Hematopoietic multipotent progenitor cell (in vitro differentiated cells): ENCODE measurements at places on chromosomes 4 and X.

GRCh38 chr4:31667686-31668085 lies 947.5 kb downstream of the PCDH7 start:
- DNase-seq: no peak

DNA sequence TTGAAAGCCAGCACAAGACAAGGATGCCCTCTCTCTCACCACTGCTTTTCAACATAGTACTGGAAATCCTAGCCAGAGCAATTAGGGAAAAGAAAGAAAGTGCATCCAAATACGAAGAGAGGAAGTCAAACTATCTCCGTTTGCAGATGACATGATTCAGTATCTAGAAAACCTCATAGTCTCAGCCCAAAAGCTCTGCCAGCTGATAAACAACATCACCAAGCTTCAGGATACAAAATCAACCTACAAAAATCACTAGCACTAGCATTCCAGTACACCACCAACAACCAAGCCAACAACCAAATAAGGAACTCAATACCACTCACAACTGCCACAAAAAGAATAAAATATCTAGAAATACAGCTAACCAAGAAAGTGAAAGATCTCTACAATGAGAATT lies 38.6 kb downstream of the COX7B2 start:
- no peak for DNase-seq

GRCh38 chrX:119753001-119753400 lies 5.4 kb upstream of the SOWAHD start:
- DNase-seq: no peak

DNA sequence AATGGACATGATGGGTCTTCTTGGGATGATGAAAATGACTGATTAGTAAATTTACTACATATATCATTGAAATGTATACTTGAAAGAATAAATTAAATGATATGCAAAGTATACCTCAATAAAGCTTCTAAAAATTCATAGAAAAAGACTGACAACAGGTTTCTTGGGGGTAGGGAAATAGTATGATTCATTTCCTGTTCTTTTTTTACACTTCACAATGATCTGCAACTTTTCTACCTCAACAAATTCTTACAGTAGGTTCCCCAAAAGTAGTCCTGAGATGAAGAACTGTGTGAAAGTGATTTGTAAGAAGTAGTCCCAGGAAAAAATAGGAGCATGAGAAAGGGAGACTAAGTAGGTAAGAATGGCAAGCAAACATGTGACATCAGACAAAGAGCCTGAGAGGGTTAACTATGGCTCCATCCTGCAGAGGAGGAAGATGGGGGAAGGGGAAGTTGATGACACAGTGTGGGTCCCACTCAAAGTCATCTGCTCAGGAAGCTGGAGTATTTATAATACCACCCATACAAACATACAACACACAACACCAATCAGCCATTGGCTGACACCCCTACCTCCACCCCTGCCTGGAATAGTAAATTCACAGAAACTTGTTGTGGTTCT lies 73.9 kb downstream of the ARHGAP6 start:
- no peak for DNase-seq

DNA sequence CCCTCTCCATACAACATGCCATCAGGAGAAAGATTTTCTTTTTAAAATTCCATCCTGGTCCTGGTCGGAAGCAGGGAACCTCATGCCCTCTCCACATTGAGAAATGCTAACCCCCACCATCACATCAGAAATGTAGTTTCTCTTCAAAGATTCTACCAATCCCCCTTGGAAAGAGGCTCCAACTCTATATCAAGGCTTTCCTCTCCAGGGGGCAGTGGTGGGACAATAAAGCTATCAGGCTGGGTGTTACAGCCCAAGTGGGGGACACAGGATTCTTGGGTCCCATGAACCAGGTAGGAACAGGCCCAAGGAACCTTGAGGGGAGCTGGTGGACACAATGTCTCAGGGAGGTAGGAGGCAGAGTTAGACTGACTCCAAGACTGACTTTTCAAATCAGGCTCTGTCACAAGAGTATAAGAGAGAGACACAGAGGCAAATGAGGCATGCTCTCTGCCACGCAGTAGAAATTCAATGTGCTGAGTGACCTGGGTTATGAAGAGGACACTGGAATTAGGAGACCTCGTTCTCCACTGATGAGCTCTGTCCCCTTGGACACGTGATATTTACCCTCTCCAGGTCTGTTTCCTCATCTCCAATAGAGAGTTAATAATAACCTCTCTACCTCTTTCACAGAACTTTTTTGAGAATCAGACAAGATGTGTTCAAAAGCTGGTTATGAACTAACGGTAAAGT lies 4.5 kb downstream of the GJB1 start:
- DNase-seq: peak; percentile 36

DNA sequence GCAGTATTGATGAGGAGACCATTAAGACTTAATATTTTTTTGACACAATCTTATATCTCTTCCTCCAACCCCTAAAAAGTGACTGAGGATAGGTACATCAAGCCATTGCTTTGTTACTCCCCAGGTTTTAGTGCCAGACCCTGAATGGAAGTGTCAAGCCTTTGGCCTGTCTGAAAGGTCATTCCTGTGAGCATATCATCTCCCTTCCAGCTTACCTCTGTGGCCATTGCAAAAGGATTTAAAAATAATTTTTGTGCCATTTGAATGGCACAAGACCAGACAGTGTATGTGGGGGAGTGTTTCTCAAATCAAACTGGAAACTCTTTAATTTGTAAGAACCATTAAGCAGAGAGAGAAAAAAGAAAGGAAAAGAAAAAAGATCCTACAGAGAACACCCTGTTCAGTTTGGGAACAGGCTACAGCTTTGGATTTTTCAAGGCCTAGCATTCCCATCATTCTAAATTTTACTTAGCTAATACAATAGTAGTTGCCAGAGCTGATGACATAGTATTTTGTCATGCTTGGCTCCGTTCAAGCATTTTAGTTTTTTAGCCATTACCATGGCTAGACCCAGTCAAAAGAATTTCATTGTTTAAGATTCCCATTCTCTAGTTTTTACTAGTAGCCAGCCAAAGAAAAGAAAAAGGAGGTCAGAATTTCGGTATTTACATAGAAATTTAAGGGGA lies 49.6 kb downstream of the HPF1 start:
- no peak for DNase-seq

DNA sequence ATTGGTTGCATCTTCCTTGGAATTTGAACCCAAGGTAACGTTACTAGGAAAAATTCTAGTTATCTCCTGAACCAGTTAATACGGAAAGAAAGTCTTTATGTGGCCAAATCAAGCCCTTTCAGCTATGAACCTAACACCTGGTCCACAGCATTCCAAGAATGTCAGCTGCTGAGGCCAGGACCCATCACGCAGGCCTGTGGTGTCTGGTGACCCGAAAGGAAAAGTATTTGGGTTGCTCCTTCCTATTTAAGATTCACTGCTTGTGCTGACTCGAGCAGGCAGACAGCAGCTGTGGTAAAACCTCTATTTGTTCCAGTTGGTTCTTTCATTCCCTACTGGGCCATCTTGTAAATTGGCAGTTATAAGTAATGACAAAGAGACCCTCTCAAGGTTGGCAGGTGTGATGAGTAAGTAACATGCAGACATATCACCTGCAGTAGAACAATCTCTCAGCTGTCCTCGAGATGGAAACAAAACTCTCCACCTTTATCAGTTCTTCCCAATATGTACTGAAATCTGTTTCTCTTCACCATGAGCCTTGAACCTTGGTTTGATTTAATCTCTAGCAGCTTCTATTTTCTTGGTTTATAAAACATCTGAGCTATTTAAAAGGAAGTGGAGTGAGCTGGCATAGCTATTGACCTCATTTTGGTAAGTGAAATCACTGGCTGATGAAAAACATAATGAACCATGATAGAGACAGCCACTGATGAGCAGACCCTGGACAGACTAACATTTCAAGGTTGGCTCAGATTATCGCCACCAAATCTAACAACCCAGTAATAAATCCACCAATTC lies 182.1 kb upstream of the SMIM31 start:
- no peak for DNase-seq

GRCh38 chr4:85708468-85708867 lies 233.5 kb downstream of the ARHGAP24 start:
- no peak for DNase-seq

GRCh38 chr4:172826346-172826745 lies 342.3 kb upstream of the GALNT7 start:
- no peak for DNase-seq

GRCh38 chr4:79882806-79883205 lies 190.2 kb downstream of the ANTXR2 start:
- no peak for DNase-seq

GRCh38 chr4:73575660-73576059 lies 44.6 kb downstream of the RASSF6 start:
- DNase-seq: no peak

- no peak for DNase-seq
Observed at GRCh38 chr4:174255786-174256185, 27.7 kb downstream of the FBXO8 start.

- no peak for DNase-seq
Observed at GRCh38 chrX:43655151-43656004, 721 bp upstream of the MAOA start.

- DNase-seq: no peak
Observed at GRCh38 chr4:113524096-113524495, 237.4 kb downstream of the CAMK2D start.

- no peak for DNase-seq
Observed at GRCh38 chr4:124529131-124529530, 183.4 kb downstream of the ANKRD50 start.

DNA sequence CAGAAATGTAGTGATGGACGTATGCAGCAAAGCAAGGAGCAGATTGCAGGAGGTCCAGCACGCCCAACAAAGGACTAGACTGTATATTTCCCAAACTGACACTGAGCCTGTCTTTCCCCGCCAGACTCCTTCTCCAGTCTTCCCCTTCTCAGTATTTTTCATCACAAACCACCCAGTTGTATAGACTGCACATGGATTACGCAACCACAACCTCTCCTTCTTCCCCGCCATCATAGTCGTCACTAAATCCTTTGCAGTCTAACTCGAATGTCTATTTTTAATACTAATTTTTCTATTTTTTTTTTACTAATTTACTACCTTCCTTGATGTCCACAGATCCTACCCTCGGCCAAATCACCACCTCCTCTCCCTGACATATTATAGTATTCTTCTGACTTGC lies 105.4 kb downstream of the MTNR1A start:
- DNase-seq: no peak

GRCh38 chr4:117428536-117428935 lies 343.2 kb upstream of the TRAM1L1 start:
- DNase-seq: no peak

- DNase-seq: no peak
Observed at GRCh38 chr4:17702641-17703040, 78.8 kb downstream of the FAM184B start.

GRCh38 chr4:38560768-38561558 lies 103.0 kb upstream of the KLF3 start:
- no peak for DNase-seq

- no peak for DNase-seq
Observed at GRCh38 chr4:114770624-114771023, 172.0 kb downstream of the UGT8 start.

DNA sequence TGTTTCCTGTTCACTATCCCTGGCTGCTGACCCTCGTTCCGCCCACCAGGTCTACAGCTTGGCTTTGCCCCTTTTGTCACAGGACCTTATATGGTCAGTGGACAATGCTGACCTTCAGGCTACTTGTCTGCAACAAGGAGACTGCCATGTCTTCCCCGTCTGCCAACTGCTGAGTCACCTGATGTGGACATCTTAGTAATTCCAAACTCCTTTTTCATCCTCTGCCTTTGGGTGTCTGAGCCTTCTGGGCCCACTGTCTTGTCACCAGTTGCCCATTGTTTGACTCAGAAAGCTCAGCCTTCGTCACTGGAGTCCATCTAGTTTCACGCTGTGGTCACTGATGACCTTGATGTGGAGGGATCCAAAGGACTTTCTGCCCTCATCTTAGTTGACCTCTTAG lies 30.2 kb downstream of the GPRIN3 start:
- DNase-seq: no peak

GRCh38 chrX:15848576-15848975 lies 6.0 kb downstream of the AP1S2 start:
- DNase-seq: no peak

DNA sequence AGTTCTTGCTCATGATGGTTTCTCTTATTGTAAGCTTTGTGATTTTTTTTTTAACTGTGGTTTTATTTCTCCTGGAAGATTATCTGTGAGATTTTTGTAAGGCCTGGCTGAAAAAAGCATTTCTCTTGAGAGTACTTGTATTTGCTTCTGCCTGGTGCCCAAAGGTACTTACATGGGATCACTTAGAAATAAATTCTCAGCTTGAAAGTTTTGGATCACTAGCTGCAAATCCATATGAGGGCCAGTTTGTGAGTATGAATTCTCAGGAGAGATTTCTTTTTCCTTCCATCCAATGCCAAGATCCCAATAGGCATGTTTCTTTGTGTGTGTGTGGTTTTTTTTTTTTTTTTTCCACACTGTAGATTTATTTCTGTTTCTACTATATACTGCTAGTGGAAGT lies 1884.7 kb upstream of the PCDH7 start:
- no peak for DNase-seq

- no peak for DNase-seq
Observed at GRCh38 chr4:185346975-185347601, 48.6 kb downstream of the LRP2BP start.

DNA sequence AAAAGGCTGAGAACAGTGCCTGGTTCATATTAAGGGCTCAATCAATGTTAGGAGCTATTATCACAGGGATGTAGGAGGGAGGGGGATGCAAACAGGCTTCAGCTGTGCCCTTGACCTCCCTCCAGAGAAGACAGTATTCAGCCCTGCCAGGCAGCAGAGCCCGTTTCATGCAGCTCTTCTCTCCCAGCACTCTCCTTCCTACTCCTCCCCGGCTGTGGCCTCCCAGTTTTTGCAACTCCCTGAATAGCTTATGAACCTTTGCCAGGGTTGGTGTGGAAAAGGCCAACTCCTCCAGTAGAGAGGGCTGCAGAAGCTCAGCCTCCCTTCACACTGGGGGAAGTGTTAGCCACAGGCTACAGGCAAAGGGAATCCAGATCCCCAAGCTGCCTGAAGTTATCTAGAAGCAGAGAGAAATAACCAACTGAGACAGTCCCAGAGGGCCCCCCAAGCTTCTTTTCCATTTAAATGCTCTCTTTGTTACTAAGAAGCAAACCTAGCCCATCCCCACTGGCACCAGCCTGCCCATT lies 31.7 kb upstream of the APLN start:
- no peak for DNase-seq

DNA sequence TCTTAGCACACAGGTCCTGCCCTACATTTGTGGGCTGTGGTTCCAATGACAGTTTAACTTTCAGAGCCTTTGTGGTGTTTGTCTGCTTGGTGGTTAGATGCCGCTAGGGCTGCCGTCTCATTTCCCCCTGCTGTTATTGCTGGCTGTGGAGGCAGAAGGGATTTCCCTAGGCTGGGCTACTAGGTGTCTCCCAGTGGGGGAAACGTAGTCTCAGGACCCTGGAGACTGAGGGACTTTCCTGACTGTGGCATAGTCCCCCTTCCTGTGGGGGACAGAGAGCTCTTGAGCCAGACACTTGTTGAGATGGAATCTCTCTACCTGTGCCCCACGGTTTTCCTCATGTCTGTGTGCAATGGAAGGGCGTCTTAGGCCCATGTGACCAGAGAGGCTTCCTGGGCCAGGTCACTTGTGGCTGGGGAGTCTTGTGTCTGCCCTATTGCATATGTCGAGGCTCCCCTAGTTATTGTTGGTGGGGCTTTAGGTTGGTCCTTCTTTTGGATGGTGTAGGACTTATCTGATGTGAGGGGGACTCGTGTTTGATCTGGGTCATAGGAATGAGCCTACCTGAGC lies 68.2 kb downstream of the ARHGAP10 start:
- DNase-seq: peak; percentile 91
